ENCODE measurements at places on chromosomes 6 and 20. TPM values are rescaled to one million over a fixed set of nuclear protein-coding genes. Genes with fewer than 3 reads are reported as not detected.

DNA sequence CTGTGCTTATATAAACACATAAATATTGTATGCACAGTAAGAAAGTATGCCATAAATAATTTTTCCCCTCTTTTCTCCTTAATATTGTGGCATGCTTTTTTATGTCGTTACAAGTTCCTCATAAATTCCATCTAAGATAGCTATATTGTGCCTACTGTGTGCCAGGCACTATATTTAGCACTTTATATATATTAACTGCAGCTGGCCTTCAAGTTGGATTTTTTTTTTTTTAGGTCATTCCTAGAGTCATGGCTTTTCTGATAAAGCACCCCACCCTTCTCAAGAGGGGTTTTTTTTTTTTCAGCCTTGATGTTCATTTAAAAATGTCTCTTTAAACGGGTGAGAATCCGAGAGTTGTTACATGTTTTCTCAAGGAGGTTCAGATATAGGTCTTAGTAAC is 42.8 kb upstream of the RNF8 start:
- no peak for DNase-seq

The OLIG3 gene
- polyA plus RNA-seq = 0.07 TPM

The ARMH2 gene
- polyA plus RNA-seq = not detected

The TMEM74B gene
- polyA plus RNA-seq = 15.3 TPM

DNA sequence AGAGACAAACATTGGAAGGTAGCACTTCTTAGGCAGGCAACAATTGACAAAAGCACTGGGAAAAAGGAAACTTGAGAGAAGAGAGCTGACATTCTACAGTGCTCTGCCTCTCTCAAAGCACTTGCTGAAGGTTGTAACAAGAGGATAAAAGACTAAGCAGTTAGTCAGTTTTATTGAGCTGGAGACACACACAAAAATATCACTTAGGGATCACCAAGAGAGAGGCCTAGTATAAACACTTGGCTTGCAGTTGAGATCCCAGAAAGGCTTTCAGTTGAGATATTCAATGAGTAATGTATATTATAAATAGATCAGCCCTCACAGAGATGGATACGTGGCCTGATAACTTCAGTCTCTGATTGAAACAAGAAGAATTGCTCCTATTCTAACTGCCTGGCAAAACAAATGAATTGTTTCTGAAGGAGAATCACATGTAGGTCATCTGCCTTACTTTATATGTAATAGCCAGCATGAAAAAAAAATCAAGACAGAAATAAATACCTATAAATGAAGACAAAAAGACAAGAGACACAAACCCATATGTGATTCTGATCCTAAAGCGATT is 747.2 kb upstream of the MAN1A1 start:
- no peak for DNase-seq

- DNase-seq = no peak
Measured at GRCh38 chr6:49528571-49528970, 21.9 kb upstream of the C6orf141 start.

- no peak for DNase-seq
Measured at GRCh38 chr6:44626616-44627015, 239.1 kb downstream of the CDC5L start.

DNA sequence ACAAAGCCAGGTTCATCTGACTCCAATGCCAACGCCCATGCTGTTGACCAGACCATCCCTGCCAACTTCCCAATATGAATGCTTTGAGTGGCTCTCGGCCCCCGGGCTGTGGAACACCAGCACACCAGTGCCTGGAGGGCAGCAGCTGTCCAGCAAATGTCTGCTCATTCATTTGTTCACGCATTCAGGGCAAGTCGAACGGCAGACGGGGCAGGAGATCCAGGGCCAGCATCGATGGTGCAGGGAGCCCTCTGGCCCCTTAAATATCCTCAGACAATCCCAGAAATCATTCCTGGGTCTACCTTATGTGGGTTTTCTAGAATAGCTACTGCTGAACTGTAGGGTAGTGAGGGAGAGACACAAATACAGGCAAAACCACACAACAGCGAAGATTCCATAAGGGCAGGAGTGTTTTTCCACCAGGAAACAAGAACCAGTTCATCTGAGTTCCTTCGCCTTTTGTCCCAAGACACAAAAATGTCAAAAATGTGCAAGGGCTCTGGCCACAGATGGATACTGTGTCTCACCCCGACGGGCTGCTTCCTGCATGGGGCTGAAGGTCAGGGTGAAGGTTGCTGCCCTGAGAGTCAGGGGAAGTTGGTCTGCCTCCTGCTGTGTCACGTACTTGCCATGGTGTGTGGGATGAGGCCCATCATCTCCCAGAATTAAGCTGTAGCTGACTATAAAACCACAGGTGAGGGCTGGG is 15.5 kb downstream of the RIPOR3 start:
- DNase-seq = no peak

The PDE10A gene
- 2.6 TPM for polyA plus RNA-seq

DNA sequence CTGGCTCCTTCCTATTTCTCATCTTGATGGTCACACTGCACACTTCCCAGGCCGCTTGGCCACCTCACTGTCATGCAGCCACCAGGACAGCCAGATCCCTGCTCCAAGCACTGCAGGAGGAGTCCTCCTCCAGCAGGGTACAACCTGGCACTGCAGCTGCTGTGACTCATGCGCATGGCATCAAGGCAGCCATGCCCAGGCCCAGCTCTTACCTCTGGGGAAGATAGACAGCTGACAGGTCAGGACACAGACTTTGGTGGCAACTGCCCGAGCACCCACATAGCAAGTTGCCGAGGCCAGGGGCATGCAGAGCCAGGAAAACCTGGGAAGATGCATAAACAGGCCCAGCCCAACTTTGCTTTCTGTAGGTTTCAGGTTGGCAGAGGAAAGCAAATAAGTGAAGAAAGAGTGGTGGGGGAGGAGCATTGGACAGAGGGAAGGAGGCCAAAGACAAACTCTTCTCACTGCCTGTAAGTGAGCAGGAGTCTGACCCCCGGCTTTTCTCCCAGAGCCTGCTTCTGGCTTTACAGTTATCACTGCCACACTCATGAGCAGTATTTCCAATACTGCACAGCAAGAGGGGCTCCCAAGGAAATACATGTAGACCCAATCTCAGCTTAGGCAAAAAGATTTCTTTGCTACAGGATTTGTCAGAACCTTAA is 38.8 kb downstream of the SLC22A3 start:
- DNase-seq = no peak

GRCh38 chr6:161548713-161549296 is 274.9 kb upstream of the AGPAT4 start:
- DNase-seq = no peak

GRCh38 chr6:91654357-91654756 is 1067.5 kb upstream of the MAP3K7 start:
- DNase-seq = no peak

The GFOD1 gene
- 2.2 TPM for polyA plus RNA-seq

The COX4I2 gene
- 3.7 TPM for polyA plus RNA-seq

The KATNA1 gene
- polyA plus RNA-seq = 3.5 TPM

Data from pancreas (tissue), 10 donors.